ENCODE measurements at places on chromosomes 11 and 22.

GRCh38 chr11:69010964-69011623 is 2.0 kb downstream of the MRGPRF start:
- no peak for DNase-seq

GRCh38 chr11:78646564-78647185 is 72.0 kb upstream of the NARS2 start:
- DNase-seq = peak; percentile 21

GRCh38 chr11:65491163-65491465 is 7.7 kb upstream of the MALAT1 start:
- no peak for DNase-seq

GRCh38 chr11:42806191-42806590 is 505.6 kb upstream of the API5 start:
- DNase-seq = no peak

GRCh38 chr22:50310031-50310722 is 2.7 kb upstream of the PLXNB2 start:
- no peak for DNase-seq

- DNase-seq = no peak
These were observed 111.7 kb downstream of the MORC2 start for GRCh38 chr22:30856741-30857502.

GRCh38 chr11:45168366-45169130 is 22.1 kb downstream of the PRDM11 start:
- no peak for DNase-seq

DNA sequence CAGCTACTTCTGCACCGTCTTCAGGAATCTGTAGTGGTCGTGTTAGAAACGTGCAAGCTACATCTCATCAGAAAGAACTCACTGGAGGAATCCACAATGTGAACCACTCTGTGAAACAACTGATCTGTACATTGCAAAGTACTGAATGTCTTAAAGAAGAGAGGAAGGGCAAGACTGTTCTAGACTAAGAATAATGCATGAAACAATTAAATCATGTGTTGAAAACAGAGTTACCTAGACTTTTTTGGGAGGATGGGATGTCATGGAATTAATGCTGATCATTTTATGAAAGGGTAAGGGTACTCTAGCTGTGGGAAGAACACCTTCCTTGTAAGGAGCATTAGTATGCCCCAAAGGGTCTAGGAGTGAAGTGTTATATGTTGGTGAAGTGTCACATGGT is 60.6 kb upstream of the YPEL1 start:
- no peak for DNase-seq

DNA sequence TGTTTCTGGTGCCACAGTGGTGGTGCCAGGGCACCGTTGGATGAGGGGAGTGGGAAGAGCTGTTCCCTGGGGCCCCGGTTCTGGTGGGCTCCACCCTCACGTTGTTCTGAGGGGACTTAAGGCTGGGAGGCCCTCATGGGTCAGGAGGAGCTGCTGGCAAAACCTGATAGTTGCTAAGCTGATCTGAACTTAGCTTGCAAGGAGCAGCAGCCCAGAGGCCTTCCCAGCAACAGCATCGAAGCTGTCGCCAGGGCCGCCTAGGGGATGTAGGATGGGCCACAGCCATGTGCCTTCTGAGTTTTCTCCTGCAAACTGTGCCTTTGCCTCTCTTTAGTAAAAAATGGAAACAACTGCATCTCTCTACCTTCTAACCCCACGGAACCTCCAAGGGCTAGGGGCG is 240.2 kb downstream of the TBC1D22A start:
- DNase-seq = no peak

DNA sequence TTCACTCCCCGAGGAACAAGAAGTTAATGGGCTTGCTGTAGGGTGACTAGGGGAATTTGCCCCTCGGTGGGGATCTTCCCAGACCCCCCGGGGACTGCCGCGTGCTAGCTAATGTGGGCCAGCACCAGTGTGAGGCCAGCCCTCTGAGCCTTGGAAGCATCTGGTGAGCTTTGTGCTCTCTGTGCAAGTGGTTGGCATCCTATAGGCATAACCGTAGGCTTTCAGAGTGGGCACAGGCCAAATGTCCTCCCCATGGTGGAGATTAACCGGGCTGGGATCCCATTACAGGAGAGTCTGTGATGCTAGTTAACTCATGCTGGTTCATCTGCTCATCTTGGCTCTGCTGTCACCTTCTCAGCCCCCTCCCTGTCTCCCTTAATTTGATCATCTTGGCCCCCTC is 125.7 kb downstream of the TRIM29 start:
- DNase-seq = no peak

DNA sequence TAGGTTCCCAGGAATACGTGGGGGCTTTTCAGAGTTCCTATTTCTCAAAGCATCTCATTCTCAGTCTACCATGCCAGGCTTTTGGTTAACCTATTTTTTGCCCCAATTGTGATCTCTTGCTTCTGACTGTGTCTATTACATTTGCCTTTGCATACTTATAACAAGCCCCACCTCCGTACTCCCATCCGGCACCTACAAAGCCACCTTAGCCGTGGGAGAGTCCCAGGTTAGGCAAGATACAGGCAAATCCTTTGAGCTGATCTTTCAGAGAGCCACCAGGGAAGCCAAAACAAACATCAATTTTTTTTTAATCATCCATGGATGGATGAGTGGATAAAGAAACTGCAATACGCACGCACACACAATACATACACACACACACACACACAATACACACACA is 18.6 kb upstream of the PANX3 start:
- DNase-seq = no peak

DNA sequence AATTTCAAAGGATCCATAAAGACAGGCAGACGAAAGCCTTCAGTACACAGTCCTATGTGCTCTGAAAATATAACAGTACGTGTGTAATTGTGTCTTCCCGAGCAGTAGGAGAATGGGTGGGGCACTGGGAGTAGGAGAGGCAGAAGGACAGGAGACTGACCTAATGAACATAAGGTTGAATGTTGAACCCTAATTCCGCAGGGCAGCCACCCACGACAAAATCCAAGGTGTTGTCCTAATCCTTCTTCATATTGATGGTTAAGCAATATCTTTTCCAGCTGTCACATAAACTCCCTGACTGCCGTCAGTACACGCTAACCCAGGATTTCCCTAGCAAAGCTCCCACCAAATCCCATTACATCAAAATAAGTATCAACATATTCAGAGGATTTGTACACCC is 34.5 kb downstream of the SPATA19 start:
- DNase-seq = no peak

- DNase-seq = peak; percentile 50
These were observed 18.6 kb upstream of the CD5 start for GRCh38 chr11:61083601-61084147.

GRCh38 chr11:45655012-45655283 is 10.5 kb downstream of the CHST1 start:
- DNase-seq = no peak

DNA sequence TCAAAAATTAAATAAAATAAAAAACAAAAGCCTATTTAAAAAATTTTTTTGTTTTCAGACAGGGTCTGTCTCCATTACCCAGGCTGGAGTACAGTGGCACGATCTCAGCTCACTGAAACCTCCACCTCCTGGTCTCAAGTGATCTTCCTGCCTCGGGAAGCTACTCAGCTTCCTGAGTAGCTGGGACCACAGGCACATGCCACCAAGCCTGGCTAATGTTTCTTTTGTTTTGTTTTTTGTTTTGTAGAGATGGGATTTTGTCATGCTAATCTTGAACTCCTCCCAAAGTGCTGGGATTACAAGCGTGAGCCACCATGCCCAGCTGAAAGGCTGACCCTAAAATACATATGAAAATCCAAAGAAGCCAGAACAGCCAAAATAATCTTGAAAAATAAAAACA is 20.4 kb upstream of the L3MBTL2 start:
- no peak for DNase-seq

- no peak for DNase-seq
These were observed 13.4 kb upstream of the ST14 start for GRCh38 chr11:130145975-130146776.

DNA sequence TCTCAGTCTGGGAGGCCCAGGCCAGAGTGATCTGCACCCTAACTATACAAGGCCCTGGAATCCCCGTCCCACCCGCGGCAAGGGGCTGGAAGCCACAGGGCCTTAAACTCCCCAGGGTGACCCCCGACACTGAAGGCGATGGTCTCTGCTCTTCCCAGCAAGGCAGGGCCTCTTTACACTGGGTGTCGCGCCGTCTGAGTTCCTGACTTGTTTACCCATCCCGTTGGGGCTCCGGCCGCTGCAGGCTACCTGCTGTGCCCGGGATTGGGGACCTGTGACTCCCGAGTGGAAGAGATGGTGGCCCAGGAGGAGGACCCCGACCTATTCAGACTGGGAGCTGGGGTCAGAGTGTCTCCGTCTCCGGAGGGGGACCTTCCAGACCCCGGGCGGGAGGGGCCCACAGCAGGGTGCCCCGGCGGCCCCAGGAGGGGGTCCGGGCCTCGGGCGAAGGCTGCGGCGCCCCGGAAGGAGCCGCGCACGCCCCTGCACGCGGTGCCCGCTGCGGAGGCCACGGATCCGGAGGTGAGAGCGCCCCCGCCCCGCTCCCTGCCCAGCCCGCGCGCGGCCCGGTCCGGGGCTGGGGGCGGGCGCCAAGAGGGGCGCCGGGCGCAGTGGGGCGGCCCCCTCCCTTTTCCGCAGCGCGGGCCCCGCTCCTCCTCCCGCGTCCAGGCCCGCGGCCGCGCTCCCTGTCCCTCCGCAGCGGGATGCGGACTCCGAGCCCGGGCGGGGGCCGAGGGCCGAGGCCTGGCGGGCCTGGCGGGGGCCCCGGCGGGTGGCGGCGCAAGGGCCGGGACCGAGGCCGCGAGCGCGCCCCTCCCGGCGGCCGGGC is 560 bp upstream of the MPPED1 start:
- no peak for DNase-seq

DNA sequence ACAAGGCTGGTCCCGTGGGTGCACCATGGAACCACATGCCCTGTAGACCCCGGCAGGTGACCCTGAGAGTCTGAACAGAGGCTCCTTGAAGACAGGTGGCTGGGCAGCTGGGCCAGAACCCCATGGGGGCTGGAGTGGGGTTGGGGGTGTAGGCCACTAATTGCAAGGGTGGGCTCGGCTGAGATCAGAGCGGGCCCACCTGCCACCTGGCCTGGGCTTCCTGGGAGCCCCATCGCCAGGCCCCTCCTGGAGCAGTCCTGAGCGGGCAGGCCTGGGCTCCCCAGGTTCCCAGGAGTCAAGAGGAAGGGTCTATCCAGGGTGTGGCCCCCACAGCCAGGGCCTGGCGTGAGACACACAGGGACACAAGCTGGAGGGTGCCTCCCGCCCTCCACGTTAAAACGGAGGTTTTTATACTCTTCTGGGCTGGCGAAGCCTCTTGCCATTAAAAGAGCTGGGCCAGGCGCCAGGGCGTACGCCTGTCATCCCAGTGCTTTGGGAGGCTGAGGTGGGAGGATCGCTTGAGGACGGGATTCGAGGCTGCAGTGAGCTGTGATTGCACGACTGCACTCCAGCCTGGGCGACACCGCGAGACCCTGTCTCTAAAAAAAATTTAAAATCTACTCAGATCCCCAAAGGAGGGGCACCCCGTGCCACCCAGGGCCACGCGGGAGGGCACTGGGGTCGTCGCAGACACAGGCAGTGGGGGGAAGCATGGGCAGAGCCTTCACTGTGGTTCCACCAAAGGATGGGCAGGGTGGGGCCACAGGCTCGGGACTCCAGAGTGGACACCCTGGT is 4.8 kb upstream of the TRABD start:
- no peak for DNase-seq

DNA sequence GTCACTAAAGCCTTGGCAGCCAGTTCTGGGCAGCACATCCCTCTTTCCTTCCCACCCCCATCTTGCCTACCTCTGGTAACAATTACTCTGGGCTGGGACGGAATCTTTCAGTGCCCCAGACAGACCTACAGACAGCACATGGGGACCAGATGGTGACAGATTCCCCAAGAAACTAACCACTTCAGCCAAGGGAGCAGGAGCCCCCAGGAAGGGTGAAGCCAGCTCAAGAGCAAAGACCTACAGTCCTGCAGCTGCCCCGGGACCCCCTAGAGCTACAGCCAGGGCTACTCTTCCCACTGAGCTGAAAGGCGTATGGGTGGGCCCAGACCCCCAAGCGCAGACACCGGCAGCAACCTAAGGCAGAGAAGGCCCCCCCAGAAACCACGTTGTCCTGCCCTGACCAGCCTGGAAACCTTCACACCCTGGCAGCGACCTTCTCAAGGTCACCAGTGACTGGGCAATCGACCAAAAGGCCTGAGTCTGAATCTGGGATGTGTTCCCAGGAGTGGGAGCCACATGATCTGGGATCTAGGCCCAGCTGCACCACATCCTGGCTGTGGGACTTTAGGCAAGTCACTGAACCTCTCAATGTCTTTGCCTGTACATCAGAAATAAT is 65.8 kb downstream of the LRRC32 start:
- DNase-seq = no peak

DNA sequence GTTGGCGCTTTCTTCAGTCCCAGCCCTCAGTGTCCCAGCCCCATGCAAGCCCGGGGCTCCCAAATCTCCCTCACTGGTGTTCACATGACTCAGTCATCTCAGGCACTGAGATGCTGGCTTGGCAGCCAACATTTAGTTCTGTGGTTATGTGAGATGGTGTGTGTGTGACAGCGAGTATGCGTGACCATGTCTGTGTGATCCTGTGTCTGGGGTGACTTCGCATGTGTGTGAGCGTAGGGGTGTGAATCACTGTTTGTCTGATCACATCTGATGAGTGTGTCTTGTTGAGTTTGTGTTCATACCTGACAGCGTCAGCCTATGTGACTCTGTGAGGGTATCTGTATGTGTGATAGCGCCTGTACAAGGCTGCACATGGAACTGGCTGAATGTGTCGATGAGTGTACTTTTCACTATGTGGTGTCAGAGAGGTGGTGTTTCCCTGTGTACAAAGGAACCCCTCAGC is 16.2 kb downstream of the CREB3L1 start:
- no peak for DNase-seq

DNA sequence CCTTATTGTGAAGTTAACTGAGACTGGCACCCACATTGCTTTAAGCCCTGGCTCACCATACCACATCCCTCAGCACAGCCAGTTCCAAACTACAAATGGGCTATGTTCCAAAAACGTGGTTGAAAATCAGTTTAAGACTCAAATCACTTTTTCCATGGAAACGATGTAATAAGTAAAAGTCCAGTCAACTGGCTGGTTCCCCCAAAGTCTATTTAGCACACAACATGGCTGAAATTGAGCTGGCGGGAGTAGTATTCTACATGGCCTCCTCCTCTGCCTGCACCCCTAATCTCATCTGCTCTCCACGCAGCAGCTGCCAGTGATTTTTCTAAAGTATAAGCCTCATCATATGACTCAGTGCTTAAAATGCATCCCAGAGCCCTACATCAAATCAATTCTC is 40.9 kb upstream of the BIRC3 start:
- DNase-seq = no peak

GRCh38 chr11:6856871-6857270 is 6.0 kb upstream of the OR10A2 start:
- no peak for DNase-seq
